ENCODE measurements at places on chromosomes 13 and 19.

DNA sequence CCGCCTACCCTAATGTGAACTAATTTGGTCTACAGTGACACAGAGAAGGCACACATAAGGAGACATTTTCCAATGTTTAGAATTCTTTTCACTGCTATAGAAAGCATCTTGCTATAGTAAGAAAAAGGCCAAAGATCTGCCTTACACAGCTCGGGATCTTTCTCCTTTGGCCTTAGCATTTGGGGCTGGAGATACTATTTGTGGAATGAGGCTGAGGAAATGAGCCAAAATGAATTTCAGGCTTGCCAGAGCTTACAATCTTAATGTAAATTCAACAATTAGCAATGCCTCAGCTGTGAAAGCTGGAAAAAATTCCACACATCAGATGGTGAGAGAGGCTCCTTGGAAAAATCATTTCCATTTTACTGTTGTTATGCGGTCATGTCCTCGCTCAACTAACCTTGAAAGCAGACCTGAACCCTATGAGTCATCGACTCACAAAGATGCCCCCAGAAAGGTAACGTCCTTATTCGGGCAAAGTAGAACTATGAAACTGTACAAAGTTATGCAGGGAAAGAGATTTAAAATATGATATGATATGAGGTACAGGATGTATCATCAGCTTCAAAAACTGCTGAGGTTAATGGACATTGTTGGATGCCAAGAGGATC is 324.5 kb upstream of the NBEA start:
- peak; percentile 2 for DNase-seq

- no peak for DNase-seq
These were observed at the start of gene UHRF1 for GRCh38 chr19:4909156-4909896. Gene UHRF1 (plus strand): TSS chr19:4909501. CDS start chr19:4910886, 1,385 bp downstream.

- DNase-seq, result no peak
These were observed 1703.2 kb downstream of the EFNB2 start for GRCh38 chr13:104832231-104832630.

DNA sequence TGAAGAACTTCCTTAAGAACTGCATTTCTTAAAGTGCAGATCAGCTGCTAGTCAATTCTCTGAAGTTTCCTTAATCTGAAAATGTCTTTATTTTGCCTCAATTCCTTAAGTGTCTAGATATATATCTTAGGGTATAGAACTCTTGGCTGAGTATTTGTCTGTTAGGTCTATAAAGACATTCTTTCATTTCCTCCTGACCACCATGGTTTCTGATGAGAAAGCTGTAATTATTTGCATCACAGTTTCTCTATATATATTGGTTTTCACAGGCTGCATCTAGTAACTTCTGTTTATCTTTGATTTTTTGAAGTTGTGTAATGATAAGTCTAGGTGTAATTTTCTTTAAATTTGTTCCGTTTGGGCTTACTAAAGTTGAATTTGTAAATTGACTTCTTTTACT is 15.2 kb downstream of the NDFIP2 start:
- DNase-seq, result no peak

DNA sequence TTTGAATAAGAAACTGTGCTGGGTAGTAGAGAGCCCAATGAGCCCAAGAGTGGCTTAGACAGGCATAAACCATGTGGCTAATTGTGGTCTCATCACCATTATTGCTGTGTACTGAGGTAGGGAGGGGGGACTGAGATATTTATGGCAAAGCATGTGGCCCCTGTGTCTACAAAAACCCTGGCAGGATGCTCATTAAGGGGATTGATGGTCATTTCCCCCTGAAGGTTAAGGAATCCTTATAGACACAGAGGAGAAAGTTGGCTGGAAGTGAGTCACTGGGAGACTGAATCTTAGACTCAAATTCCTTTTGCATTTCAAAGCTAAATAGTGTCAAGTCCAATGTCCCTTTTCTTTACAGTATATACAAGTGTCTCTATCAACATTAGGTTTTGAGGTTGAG is 9.8 kb upstream of the DACT3 start:
- DNase-seq, result peak; percentile 20

DNA sequence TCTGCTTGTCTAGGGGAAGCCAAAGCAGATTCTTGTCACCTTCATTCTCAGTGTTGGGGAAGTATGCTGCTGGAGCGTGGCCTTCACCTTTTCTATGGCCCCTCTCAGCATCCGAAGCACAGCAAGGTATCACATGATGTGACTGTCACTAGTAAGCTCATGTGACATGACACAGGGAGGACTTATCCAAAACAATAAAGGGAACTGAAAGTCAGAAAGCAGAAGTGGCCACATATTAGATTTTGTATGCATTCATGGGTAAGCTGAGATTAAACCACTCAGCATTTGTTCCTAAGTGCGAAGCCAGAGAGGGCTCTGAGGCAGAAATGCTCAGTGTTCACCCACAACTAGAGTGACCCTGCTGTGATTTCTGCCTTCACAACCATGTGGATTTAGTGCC is 72.8 kb upstream of the PCDH8 start:
- no peak for DNase-seq

Measured in AG10803 (cell line).